ENCODE measurements at places on chromosomes 3 and 15.
A peak's percentile ranks its signal among the peaks of the same experiment; 100 is the strongest.

GRCh38 chr3:195601382-195601781 lies 17.6 kb upstream of the APOD start:
- no peak for DNase-seq

GRCh38 chr15:95864467-95864886 lies 466.0 kb upstream of the NR2F2 start:
- DNase-seq, result no peak

DNA sequence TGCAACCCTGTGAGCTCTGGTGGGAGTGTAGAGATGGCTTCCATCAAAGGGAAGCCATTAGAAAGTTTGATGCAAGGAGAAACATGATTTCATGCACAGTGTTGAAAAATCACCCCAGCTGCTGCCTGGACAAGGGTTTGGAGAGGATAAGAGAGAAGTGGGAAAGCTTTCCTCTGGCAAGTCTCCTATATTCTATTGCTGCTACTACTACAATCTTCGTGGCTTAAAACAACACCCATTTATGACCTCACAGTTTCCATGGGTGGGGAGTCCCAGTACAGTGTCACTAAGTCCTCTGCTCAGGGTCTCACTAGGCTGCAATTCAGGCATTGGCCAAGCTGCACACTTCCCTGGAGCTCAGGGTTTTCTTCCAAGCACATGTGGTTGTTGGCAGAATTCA lies 229.3 kb downstream of the TAFA4 start:
- no peak for DNase-seq

- peak; percentile 41 for DNase-seq
These were observed 207.9 kb downstream of the ZIC1 start for GRCh38 chr3:147616998-147617619.

DNA sequence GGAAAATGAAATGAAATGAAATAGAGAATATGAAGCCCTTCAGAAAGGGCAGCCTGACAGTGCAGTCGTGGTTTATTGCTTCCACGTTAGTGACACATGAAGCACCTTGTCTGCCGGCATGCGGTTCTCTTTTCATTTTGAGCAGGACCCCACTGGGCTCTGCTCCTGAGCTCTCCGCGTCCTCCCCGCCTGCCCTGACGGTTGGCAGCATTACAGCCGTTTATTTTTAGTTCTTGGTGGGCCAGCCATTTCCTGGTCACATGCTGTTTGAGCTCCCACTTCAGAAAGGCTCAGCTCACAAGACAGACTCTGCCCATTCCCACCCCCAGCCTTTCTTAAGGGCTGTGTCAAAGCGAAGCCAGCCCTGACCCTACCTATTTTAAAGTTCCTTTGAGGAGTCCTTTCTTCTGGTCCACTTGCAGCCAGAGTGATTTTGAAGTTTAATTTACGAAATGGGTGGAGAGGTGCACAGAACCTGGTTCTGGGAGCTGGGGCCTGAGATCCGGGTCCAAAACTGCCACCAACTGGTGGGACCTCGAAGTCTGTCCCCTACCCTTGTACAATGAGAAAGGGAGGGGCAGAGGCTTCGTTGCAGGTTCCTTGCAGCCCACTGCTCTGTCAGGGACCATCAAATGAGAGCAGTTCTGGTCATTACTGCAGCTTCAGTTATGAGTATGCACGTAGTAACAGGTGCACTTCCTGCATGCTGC lies 60.1 kb downstream of the MGLL start:
- DNase-seq, result no peak

DNA sequence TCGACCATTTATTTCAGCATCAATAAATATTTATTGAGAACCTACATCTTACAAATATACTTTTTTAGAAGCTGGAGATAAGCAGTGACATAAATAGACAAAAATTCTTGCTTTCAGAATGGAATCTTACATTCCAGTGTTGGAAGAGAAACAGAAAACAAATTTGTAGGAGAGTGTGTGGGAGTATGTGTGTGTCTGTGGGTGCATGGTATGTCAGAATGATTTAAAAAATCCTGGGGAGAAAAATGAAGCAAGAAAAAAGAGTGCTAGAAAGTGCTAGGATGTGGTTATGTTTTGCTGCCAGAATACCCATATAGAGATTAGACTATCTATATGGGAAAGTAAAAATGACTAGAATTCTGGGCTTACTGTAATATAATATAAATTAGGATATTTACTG lies 561.7 kb upstream of the SGO1 start:
- DNase-seq, result peak; percentile 12

DNA sequence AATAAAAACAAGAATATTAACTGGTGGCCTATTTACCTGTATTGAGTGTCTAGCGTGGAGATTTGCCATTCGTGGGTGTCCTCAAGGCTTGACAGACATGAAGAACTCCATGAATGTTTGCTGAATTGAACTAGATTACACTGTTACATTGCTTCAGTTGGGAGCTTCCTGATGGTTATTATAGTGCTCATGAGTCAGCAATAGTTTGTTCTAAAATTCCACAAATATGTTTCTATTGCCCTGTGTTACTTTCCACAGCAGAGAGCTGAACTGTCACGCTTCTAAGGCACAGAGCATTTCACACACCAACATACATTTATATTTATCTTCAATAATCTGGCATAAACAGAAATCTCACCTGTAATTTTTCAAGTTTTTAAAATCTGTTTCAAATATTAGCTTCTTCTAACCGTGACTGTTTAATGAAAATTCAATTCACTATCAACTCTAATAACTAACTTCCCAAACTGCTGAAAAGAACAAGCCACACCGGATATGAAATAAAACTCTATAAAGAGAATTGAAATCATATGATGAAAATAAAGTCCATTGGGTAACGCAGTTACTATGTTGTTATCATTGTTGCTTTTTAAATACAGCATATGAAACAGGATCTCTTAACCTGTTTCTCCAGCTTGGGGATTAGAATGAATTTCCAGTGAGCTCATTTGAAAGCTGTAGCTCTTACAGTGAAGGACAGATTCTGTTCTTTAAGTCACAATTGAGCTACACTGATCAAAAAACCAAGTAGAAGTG lies 61.2 kb upstream of the MCF2L2 start:
- peak; percentile 21 for DNase-seq

Data from fibroblast of the aortic adventitia (primary cell).